DMS79 (cell line): ENCODE measurements at places on chromosomes 5 and 9.
A peak's percentile ranks its signal among the peaks of the same experiment; 100 is the strongest.

GRCh38 chr5:110665184-110665726 lies 61.2 kb downstream of the TMEM232 start:
- DNase-seq = no peak

GRCh38 chr5:134503088-134503936 lies 22.2 kb upstream of the JADE2 start:
- DNase-seq = no peak

DNA sequence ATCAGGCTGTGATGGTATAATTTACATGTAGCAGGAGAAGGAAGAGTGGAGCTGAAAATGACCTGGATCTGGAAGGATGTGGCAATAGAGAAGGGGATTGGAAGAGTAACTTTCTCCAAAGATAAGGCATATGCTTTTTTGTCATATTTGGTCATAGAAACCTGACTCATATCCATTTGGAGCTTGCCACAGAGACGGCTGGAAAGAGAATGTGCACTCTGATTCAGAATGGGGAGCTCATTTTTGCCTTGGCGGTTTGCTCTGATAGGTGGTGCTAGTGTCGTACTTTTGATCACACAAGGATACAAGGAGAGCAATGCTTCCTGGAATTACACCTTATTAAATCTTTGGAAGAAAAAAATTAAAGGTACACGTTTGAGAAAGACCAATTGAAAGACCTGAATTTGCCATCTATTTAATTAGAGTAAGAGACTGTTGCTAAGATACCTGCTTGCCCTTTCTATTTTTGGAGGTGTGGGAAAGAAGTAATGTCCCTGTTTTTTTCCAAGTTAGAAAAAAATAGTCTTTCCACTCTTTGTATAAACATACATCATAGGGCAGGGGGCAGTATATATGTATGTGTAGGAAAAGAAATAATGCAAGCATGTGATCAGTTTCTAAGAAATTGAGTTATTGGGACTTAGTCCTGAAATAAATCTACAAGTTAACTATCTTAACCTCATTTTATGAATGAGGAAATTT lies 5.4 kb downstream of the LSM11 start:
- no peak for DNase-seq

- DNase-seq = no peak
Measured at GRCh38 chr5:451587-452458, 8.8 kb downstream of the EXOC3 start.

DNA sequence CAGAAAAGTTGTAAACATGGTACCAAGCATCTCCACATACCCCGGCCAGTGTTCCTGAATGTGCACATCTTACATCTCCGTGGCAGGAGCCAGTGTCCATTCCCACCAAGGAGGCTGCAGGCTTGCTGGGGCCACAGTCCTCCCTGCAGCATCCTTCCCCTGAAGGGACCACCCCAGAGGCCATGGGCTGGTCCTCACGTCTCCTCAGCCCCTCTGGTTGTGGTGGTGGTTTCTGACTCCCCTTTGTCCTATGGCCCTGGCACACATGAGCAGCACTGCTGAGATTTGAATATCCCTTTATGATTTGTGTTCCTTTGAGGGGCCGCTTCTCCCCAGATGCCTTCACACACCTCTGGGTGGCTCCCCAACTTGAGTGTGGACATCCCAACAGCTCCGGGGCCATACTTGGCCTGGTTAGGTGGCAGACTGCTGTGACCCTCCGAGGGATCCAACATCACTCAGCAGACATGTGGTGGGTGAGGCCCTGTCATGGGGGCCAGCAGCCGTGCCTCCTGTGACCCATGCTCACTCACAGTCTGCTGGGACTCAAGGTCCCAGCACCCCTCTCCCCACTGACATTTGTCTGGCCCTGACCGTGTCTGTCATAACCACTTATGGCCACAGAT lies 14.3 kb downstream of the PHF2 start:
- no peak for DNase-seq

DNA sequence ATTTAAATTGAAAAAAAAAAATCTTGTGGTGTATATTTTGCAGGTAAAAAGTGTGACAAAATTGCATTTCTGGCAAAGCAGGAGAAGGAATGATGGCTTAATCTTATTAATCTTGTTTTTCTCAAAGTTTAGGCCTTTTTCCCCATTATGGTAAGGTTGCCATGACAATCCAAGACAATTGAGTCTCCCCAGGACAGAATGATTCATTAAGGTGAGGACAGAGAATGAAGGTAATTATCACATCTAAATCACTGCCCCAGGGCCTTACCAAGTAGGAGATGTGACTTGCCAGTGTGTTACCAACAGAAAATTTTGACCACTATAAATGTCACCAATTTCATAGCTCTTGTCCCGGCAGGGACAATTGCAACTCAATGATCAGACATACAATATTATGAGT lies 439.2 kb downstream of the DNAH5 start:
- no peak for DNase-seq

GRCh38 chr5:59542851-59543820 lies 350.4 kb downstream of the PDE4D start:
- peak; percentile 51 for DNase-seq

DNA sequence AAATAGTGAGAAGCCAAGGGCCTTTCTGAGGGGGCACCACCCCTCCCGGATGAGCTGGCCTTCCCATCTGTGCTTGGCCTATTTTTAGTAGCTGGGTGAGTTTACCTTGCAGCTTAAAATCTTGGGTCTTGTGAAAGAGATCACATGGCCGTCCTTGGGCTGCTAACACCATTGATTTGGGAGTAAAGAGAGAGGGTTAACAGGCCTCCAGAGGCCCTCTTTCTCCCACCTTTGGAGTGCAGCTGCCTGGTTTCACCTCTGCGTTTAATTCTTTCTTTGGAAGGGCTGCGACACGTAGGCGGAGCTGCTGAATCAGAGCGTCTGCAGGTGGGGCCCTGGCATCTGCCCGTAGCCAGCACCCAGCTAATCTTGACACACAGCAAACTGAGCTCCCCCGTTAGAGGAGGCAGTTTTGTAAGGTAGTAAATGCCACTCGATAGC lies 12.8 kb downstream of the OLFM1 start:
- DNase-seq = peak; percentile 69

DNA sequence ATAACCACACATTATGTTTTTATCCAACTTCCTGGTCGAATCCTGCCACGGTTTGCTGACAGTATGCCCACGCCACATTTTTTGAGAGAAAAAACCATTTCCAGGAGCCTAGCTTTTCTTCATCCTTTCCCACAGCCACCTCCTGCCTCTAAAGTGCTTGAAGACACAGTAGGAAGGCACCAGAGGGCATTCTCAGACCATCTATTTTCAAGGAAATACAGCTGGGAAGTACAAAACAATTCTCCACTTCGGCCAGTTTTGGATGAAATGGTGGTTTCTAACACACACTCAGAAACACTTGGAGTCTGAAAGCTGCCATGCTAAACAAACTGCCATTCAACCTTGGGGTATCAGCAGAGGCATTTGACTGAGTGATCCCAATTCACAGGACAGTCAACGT lies 86.3 kb upstream of the RPS23 start:
- DNase-seq = no peak

GRCh38 chr5:124661317-124662141 lies 84.9 kb downstream of the ZNF608 start:
- DNase-seq = peak; percentile 78

GRCh38 chr5:66306844-66307315 lies 162.8 kb downstream of the SREK1 start:
- no peak for DNase-seq

GRCh38 chr9:128505414-128505765 lies 871 bp downstream of the GLE1 start:
- DNase-seq = no peak

DNA sequence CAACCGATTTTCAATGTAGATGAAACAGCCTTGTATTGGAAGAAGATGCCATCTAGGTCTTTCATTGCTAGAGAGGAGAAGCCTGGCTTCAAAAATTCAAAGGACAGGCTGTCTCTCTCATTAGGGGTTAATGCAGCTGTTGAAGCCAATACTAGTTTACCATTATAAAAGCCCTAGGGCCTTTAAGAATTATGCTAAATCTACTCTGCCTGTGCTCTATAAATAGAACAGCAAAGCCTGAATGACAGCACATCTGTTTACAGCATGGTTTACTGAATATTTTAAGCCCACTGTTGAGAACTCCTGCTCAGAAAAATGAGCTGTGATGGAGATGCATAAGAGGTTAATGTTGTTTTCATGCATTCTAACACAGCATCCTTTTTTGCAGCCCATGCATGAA lies 188.5 kb downstream of the TRIM32 start:
- DNase-seq = no peak

DNA sequence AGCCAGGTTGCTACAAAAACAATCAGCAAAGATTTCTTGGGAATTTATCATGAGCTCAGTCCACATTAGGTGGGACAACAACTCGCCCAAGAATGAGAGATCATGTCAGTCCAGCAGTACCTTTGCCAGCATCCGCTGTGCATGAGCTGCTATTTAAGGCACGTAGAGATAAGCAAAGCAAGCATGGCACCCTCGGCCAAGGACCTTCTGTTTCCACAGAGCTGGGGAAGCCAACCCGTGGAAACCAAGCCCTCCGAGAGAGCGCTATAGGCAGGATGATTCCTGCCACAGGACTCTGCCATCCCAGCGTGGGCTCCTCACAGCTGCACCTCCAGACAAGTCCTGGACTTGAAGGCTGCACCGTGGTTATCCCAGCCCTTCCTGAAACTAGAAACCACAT lies 189.5 kb upstream of the PPP1R26 start:
- no peak for DNase-seq

GRCh38 chr5:172343741-172344140 lies 60.2 kb upstream of the UBTD2 start:
- no peak for DNase-seq

GRCh38 chr9:76787677-76788076 lies 23.4 kb downstream of the PCA3 start:
- DNase-seq = no peak

- DNase-seq = no peak
Measured at GRCh38 chr5:72355706-72356299, 35.6 kb downstream of the PTCD2 start.

DNA sequence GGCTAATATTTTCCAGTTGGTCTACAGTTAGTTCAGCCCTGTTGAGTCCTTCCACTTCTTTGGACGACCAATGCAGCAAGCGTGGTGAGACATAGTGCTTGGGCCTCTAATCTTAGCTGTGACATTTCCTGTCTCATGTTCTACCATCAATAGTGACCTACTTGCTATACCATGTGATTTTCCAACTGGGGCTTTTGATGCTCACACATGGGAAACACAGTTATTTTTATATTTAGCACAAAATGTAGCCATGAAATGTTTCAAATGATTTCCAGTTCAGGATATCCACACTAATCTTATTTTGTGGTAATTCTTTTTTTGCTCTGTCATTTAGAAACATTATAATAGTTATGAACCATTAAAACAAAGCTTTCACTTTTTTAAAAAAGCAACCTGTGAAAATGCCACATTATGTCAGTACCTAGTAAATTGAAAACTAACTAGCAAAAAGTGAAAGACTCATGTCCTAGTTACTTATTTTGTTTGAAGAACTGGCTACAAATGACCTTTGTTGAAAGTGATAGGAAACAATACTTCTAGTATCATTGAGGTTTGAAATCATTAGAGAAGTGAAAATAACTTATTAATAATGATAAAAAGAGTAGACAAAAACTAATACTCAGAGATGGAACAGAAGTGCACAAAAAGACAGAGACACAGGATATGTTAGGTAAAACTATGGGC lies 18.3 kb downstream of the MARCHF3 start:
- no peak for DNase-seq

- no peak for DNase-seq
Measured at GRCh38 chr5:5494489-5495402, 72.3 kb downstream of the ICE1 start.

DNA sequence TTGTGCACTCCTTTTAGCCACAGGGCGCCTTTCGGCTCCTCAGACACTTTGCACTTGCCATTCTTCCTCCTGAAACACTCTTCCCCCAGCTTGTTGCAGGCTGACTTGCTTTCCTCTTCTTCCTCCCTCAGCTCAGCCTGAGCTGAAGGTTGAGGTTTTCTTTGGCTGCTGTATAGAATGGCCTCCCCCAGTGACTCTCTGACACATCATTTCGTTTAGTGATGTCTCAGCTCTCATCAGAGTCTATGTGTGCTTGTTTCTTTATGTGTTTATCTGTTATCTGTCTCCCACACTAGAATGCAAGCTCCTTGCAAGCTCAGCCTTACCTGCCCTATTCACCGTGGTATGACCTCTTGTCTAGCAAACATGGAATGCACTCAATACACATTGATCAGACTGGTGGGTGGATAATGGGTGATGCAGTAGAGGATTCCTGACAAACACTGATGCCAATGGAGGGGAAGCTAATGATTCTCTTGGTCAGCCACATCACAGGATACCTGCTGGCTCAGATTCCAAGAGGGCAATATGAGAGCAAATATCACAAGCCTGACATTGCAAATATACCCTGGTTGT lies 112.9 kb upstream of the STC2 start:
- no peak for DNase-seq

- no peak for DNase-seq
Measured at GRCh38 chr5:164224772-164225171, 719.4 kb downstream of the MAT2B start.

DNA sequence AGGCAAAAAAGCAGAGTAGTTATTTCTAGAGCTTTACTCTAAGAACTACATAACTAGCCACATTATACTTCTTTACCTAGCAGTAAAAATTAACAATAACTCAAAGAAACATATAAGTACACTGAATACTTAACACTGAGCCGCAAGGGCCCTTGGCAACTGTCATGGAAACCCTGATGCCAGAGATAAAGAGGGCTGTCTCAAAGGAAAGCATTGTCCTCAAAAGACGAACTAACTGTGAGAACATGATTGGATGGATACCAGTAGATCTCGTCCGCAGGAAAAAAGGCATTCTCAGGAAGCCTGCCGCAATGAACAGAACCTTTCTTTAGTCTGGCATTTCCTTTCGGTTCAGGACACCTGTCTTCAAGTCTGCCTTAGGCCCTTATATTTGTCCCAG lies 379.0 kb upstream of the SLC30A5 start:
- no peak for DNase-seq

DNA sequence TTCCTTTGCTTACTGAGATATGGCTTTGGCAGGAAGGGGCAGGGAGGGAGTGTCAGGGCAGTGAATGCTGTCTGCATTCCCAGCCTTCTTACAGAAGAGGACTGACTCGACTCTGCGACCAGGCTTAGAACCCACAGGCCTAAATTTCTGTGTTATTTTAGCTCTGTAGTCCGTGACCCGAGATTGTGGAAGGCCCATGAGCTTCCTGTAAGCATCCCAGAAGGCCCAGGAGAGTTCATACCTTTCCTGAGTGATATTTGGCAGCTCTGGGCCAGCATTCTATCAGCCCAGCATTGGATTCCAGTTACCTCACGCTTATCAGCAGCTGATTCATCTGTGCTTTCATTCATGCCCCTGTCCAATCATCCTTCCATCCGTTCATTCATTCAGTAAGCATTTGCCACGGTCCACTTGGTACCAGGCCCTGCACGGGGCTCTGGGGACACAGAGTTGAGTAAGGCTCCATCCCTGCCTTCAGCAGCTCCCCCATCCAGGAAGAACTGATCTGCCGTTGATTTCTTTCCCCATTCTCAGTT lies 28.2 kb upstream of the RPL26L1 start:
- DNase-seq = no peak

DNA sequence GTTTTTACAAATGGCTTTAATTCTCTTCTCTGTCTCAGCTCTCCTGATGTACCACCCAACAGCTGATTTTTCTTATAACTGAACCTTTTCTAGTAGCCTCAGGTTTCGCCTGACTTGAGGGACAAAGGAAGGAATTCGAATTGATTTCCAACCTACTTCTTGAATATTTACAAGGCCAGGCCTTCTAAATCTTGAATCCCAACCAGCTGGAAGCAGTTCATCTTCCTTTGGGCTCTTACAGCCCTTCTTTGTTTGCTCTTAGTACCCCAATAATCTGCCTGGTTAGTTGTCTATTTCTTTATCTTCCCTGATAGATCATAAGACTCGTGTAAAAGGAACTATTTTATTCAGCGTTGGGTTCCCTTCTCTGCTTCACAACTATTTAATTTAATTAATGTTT lies 95.9 kb downstream of the NLN start:
- no peak for DNase-seq
